ENCODE measurements at places on chromosomes 7 and 10. TPM values are rescaled to one million over a fixed set of nuclear protein-coding genes. Genes with fewer than 3 reads are reported as not detected.

The MPP7 gene
- 12.1 TPM for total RNA-seq

The BRAT1 gene
- 44.8 TPM for total RNA-seq

The PNLIPRP3 gene
- 13.5 TPM for total RNA-seq

The TMEM236 gene
- total RNA-seq: 0.07 TPM

Measured in airway epithelial cell (primary cell).